ENCODE measurements at places on chromosomes 16 and 17.

DNA sequence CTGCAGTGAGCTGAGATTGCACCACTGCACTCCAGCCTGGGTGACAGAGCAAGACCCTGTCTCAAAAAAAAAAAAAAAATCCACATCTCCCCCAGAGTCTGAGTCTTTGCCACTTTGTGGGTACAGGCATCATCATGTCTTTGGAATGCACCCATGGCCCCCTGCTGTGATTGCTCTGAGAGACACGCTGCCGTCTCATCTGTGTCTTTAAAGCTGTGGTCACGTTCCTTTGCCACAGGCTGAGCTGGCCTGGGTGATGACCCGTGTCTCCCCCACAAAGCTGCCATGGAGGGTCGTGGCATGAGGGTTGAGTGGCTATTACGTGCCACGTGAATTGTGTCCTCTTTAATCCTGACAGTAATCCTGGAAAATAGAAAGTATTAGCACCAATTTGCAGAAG, 20.2 kb downstream of the CRISPLD2 start:
- no peak for DNase-seq

GRCh38 chr17:28873839-28874238, 19.0 kb downstream of the ERAL1 start:
- no peak for DNase-seq

GRCh38 chr17:36932694-36933511, 4.4 kb upstream of the LHX1 start:
- DNase-seq: no peak

DNA sequence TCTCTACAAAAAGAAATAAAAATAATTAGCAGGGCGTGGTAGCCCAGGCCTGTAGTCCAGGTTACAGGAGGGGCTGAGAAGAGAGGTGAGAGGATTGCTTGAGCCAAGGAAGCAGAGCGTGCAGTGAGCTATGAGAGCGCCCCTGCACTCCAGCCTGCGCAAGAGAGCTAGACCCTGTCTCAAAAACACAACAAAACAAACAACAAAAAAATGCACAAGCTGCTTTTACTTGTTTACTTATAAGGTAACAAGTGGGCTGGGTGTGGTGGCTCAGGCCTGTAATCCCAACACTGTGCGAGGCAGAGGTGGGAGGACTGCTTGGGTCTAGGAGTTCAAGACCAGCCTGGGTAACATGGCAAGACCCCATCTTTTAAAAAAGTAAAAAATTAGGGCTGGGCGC, 1.7 kb downstream of the CYTH1 start:
- DNase-seq: no peak

DNA sequence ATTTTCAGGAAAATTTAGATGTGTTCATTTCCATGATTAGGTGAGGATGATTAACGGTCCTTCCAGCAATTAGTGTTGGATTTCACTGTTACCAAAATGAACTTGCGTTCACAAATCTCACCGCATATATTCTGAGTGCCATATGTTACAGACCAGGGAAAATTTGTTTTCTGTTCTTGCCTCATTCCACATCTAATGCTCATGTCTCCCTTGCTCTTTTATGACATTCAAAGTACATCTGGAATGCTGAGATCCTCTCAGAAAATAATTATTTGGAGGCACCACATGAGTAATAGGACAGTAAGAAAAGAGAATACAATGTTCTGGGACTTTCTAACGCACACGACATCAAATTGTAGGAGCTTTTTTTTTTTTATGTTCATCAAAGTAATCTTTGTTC, 406.5 kb downstream of the SHISA9 start:
- no peak for DNase-seq

Data from activated CD4-positive, alpha-beta T cell treated with anti-CD3 and anti-CD28 coated beads for 1 hour (primary cell).